ENCODE measurements at places on chromosomes 12 and 14.

DNA sequence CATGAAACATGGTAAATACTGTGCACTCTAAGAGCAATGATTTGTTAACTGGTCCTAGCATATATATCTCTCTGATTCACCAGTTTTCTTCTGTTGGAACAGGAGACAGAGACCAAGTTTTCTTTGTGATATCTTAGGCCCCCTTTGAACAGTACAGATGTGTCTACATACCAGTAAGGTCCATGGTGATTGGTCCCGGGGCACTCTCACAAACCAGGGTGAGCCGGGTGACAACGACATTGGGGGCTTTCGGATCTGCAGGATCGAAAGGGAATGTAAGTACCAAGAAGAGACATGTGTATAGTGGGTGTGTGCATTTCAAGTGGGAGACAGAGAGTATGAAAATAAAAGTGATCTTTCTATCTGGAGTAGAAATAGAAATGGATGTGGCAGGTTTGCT, 11.3 kb upstream of the ERP27 start:
- DNase-seq = no peak

- no peak for DNase-seq
Measured at GRCh38 chr12:19695244-19696098, 256.2 kb downstream of the AEBP2 start.

- DNase-seq = no peak
Measured at GRCh38 chr12:130153803-130154202, 8.5 kb upstream of the FZD10 start.

DNA sequence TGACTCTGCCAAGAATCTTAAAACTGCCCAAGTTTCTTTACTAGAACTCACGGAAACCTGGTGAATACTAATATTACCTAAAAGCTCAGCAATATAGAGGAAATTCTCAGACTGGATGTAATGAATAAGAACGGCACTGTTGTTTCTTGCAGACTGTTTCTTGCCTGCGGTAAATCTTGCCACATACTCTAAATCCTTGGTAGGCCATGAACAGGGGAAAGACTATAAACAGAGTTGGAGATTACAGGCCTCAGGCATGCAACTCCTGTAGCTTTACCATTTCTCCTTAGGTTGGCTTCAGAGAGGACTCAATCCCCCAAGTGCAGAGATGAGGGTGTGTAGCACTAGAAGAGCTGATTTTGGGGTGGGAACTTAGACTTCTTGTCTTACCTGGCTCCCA, 1.1 kb downstream of the ALDH6A1 start:
- DNase-seq = no peak

DNA sequence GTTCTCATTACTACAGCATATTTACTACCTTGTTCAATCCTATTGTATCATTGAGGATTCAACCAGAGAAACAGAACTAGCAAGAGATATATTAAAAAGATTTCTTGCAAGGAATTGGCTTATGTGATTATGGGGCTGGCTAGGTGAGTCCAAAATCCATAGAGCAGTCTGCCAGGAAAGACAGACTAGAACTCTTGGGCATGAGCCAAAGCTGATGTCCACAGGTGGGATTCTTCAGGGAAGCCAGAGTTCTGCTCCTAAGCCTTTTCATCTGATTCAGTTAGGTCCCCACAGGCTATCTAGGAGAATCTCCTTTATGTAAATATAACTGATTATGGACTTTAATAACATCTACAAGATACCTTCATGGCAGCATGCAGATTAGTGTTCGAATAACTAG, 26.0 kb downstream of the PELI2 start:
- DNase-seq = no peak

- DNase-seq = no peak
Measured at GRCh38 chr14:69115407-69116185, 37.3 kb downstream of the DCAF5 start.

DNA sequence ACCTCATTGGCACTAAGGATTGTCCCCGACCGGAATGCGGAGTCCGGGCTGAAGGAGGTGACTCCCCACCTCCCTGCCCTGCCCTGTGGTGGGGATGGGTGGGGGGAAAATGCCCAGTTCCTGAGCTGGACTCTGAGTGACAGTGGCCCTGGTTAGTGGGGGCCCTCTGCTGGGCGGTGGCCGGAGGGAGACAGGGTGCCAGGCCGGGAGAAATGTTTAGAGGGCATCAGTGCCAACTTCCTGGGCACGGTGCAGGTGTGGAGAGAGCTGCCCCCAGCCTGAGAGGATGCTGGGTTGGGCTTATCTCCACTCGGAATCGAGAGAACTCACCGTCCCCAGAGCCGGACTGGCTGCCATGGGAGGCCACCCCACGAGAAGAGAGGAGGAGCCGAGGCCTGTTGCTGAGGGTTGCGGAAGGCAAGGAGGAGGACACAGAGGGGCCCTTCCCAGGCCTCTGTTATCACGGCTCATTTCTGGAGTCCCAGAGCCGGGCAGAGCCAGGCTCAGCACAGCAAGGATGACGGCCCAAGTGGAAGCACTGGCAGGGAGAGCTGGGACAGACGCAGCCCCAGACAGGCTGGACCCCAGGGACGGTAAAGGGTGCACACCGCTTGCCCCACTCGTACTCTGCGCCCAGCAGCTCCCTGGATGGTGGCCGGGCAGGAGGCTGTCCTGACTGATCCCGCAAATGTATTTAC, 156.7 kb downstream of the KIF26A start:
- DNase-seq = no peak

DNA sequence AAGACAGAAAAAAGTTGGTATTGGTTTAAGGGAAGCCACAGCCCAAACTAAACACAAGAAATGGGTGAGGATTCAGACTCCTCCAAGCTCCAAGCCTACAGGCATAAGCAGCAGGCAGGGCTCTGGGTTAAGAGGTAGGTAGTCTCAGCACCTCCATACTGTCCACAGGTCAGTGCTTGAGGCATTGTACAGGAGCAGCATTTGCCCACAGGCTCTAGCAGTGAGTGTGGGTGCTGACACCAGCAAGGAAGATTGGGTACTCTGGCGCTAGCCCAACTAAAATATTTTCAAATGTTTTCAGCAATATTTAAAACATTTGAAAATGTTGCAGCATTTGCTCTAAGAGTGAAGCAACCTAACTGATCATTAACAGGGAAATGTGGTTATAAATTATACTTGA, 33.1 kb downstream of the FERMT2 start:
- no peak for DNase-seq

- no peak for DNase-seq
Measured at GRCh38 chr12:526089-526488, 66.3 kb downstream of the B4GALNT3 start.

DNA sequence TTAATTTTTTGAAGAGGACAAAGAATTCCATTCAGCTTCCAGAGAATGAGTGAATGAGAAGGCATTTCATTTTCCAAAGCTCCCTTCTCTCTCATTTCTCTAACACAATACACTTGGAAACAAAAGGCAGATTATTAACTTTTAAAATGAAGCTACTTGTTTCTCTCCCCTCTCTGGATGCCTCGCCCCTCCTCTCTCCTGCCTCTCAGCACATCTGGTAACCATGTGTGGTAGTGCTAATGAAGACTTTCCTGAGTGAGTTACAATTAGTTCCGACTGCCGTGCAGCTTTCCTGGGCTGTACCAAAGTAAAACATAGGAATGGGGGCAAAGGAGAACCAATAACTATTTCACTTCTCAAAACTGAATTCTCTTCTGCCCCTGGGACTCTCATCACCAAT, 84.7 kb upstream of the SOX5 start:
- no peak for DNase-seq

GRCh38 chr12:9933958-9934357, 1.8 kb upstream of the CLEC2A start:
- DNase-seq = no peak

DNA sequence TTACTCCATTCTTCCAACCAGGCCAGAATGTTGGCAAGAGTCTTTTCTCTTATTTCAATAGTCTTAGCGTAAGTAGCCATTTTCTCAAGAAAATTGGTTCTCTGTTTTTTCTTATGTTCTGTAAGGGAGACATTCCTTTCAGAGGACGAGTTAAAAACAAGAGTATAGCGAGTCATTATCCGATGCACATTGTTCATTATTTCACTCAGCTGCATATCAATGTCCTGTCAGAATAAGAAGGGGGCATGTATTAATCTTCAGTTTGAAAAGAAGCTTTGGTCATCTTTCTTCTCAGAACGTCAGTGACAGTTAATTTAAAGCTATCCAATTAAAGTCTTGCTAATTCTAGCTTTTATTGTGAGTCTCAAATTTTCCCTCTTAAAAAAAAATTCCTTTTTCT, 33.3 kb downstream of the FAM186A start:
- no peak for DNase-seq

DNA sequence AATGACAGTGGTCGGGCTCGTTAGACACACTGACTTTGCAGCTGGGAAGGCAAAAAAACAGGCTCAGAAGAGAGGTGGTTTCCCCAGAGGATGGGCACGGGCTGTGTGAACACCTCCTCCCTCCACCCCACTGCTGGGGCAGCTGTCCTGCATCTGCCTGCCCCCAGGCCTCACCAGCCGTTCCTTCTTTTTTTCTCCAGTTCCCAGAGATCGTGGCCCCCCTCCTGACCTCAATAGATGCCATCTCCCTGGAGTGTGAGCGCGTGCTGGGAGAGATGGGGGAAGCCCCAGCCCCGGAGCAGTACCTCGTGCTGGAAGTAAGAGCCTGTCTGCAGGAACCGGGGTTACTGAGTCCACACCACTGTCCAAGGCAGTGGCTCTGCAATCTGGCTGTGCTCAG, 17.4 kb downstream of the MVK start:
- DNase-seq = no peak

DNA sequence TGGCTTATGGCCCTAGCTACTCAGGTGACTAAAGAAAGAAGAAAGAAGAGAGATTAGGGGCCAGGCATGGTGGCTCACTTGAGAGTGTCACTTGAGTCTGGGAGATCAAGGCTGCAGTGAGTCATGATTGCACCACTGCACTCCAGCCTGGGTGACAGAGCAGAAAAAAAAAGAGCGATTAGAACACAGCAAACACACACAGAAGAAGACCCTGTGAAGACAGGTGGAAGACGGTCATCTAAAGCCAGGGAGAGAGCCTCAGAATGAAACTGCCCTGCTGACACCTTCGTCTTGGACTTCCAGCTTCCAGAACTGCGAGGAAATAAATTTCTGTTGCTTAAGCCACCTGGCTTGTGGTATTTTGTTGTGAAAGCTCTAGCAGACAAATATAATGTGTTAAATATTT, 17.5 kb upstream of the PPP1CC start:
- no peak for DNase-seq

- DNase-seq = no peak
Measured at GRCh38 chr14:20904393-20905029, 13.3 kb downstream of the RNASE3 start.

DNA sequence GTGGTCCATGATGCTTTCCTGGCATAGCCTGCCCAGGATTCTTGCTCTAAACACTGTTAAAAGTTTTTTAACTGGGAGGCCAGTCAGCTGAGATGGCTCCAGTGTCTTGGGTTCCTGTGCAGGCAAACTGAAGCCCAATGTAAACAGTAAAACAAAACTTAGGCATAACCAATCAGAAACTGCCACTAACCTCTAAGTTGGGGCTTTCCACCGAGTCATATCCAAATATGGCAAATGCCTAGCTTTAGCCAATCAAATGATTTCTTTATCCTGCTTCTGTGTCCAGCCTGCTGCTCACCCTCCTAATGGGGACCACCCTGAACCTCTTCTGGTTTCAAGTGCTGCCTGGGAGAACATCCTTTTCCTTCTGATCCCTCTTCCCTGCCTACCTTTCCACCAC, 277.9 kb downstream of the EMP1 start:
- DNase-seq = no peak

DNA sequence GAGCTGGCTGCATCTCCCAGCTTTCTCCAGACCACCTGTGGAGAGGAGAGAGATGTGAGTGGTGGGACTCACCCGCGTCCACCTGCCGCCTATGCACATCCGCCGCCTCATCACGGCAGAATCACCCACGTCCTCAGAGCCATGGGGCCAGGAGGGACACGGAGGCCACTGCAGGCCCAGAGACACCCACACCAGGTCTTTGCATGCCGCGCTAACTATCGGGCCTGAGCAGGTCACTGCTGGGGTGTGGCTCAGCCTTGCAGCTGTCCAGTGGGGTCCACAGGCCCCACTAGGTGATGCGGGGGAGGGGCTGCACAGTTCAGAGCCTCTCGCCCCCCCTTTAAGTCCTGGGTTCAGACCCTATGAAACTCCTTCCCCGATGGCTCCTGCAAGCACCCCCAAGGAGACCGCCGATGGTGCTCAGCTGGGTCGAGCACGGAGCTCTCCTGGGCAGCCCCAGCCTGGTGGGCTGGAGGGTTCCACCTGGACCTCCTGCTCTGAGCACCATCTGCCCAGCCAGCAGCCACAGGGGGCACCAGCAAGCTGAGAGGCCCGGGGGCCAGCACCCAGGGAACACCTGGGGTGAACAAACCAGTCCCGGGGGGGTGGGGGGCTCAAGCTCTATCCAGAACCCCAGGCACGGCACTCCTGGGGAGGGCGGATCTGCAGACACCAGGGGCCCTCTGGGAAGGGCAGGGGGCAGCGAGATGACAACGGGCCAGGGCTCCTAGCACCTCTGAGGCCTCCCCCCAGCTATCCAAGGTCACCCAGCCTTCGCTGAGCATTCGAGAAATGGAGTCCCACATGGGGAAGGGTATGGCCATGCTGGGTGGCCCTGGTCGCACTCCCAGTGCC, 34.3 kb downstream of the CCNK start:
- no peak for DNase-seq

GRCh38 chr14:45084946-45085346, 1.0 kb downstream of the PRPF39 start:
- DNase-seq = peak; percentile 43
